Activated CD4-positive, alpha-beta T cell treated with anti-CD3 and anti-CD28 coated beads, Interleukin-2, amount 10 ng/mL, durations not matched to agents 7 days and 5 days (primary cell): ENCODE measurements at places on chromosomes 16 and 17.
A peak's percentile ranks its signal among the peaks of the same experiment; 100 is the strongest.

- peak; percentile 46 for DNase-seq
Observed at GRCh38 chr17:77501101-77501566, 360.4 kb downstream of the SEC14L1 start.

DNA sequence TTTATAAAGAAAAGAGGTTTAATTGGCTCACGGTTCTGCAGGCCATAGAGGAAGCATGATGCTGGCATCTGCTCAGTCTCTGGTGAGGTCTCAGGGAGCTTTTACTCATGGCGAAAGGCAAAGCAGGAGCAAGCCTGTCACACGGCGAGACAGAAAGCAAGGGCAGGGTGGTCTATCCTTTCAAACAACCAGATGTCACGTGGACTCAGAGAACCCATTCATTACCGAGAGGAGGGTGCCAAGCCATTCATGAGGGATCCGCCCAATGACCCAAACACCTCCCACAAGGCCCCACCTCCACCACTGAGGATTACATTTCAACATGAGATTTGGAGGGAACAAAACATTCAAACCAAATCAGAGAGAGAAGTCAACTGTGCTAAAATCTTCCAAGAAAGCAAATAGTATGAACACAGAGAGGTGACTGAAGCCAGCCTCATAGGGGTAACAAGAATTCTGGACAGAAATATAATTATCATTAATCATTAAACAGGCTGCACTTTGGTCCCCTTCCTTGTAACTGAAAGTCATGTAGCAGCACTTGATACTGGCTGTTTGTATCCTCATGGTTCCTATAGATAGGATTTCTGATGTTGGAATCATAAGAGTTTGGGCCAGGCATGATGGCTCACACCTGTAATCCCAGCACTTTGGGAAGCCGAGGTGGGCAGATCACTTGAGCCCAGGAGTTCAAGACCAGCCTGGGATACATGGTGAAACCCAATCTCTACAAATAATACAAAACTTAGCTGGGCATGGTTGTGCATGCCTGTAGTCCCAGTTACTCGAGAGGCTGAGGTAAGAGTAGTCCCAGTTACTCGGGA lies 52.5 kb upstream of the B4GALNT2 start:
- DNase-seq = no peak

- peak; percentile 51 for DNase-seq
Observed at GRCh38 chr17:2837147-2837561, 40.9 kb downstream of the RAP1GAP2 start.

- DNase-seq = no peak
Observed at GRCh38 chr17:64706224-64707049, 44.3 kb upstream of the SMURF2 start.

GRCh38 chr16:58499615-58500351 lies at the start of gene NDRG4:
Gene NDRG4 (plus strand): TSS chr16:58500143. CDS start chr16:58500249, 106 bp downstream.
- peak; percentile 43 for DNase-seq

DNA sequence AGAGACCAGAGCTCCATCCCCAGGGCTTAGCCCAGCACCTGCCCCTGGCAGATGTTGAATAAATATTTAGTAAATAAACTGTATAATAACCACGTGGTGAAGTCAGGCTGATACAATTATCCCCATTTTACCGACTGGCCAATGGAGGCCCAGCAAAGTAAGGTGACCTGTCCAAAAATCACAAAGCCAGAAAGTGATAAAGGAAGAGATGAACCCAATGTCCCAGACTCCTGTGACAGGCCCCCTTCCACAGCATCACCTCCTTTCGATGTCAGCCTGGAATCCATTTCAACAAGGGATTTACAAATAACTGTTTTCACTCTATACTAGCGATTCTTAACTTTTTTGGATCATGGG lies 5.5 kb downstream of the TVP23A start:
- no peak for DNase-seq

DNA sequence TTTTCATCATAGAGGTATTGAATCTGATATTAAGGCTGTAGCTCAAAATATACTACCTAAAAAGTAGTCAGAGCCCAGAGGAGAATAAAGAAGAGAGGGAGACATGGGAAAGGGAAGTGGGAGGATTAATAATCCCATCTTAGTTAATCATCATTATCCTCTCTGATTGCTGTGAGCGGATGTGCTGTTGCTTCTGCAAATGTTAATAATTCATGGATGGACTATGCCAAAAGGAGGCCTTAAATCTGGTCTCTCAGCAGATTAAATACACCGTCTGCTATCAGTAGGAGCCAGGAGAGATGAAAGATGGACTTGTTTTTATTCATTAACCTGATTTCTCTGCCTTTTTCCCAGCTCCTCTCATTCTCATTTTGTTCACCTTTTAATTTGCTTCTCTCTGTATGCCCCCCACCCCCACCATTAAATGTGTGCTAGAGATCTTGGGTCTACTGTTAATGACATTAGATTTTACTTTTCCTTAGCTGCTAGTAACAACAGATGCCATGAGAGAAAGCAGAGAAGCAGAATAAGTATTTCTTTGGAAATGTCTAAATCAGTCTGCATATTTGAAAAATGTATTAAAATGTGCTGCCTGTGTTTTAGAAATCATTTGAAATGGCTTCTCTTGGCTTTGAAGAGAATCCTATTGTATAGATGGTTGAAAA lies 44.2 kb downstream of the NUP93 start:
- DNase-seq = no peak

DNA sequence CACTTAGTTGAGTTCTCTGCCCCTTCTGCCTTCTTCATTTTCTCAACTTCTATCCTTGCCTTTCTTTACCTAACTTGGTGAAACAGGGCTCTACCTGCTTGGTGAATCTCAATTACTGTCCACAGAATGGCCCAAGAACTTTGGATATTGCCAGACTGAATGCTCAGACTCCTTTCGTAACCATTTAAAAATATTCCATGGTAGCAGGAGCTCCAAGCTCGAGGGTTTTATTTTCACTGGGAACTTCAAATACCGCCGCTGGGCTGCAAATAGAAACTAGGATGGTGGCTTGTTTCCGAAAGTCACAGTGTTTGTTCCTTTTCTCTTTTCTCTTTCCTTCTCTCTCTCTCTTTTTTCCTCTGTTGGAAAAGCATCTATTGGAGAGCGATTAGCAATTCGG lies 13.2 kb downstream of the TMEM100 start:
- DNase-seq = no peak

- DNase-seq = peak; percentile 56
Observed at GRCh38 chr16:24539850-24540601, 660 bp downstream of the RBBP6 start.

- peak; percentile 77 for DNase-seq
Observed at GRCh38 chr16:87765473-87765775, 362 bp downstream of the KLHDC4 start.

DNA sequence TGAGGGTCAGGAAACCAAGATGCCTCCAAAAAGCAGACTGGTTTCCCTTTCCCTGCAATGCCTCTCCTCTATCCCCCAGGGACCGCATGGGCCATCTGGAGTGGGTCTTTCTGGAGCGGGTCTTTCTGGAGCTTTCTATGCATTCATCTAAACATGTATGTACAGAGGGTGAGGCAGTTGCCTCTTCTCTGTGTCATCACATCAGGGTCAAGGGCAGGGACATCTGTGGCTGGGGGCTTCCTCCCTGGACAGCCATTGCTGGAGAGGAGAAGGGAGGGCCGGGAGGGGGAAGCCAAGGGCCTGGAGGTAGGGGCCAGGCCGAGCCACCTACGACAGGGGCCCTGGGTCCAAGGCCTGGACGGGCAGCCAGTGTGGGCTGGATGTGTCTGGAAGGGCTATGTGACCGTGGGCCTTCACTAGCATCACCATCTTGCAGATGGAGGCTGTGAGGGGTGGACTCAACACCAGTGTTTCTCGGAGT lies 840 bp downstream of the ADCY7 start:
- DNase-seq = no peak

DNA sequence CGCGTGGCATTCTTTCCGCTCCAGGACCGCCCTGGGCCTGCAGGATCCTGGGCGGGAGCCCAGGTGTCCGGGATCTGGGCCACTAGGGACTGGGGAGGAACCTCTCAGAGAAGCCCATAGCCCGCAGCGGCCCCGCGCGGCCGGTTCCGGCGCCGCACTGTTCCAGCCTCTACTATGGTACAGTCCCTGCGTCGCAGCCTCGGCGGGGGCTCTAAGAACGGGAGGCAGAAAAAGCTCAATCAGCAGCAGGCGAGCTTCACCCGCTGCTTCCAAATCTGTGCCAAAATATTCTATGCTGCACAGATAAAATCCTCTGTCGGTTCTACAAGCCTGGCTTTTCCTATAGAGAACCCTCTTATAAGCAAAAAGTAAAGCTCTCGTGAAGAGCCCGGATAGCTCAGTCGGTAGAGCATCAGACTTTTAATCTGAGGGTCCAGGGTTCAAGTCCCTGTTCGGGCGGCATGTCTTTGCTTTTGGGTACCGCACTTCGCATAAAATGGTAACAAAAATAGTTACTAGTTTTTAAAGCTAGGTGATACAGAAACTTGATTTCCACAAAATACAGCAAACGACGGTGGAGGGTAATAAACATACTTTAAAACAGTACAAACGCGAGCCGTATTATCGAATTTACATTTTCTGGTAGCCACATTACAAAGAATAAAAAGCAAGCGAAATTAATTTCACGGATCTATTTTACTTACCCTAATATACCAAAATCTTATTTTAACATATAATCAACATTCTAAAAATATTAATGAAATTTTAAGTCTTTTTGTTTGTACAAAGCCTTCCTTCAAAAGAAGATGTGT lies 661 bp upstream of the ALOXE3 start:
- DNase-seq = peak; percentile 86
